MV-4-11 (cell line): ENCODE measurements at places on chromosomes 16 and 17.

GRCh38 chr16:76565542-76565941, 288.3 kb downstream of the CNTNAP4 start:
- DNase-seq, result no peak

- DNase-seq, result no peak
These were observed 230.7 kb downstream of the MAF start for GRCh38 chr16:79369796-79370195.

- DNase-seq, result peak; percentile 82
These were observed 20.0 kb upstream of the LRRC75A start for GRCh38 chr17:16512011-16512410.

- DNase-seq, result no peak
These were observed 89.1 kb downstream of the TBC1D16 start for GRCh38 chr17:79946352-79947231.

GRCh38 chr16:72785171-72785570, 262.8 kb downstream of the ZFHX3 start:
- DNase-seq, result no peak

GRCh38 chr16:55030944-55031343, 100.3 kb downstream of the IRX5 start:
- no peak for DNase-seq

GRCh38 chr17:10837921-10838320, at the start of gene PIRT:
Gene PIRT (minus strand): TSS chr17:10838087. CDS start chr17:10825645, 12,442 bp downstream.
- no peak for DNase-seq

DNA sequence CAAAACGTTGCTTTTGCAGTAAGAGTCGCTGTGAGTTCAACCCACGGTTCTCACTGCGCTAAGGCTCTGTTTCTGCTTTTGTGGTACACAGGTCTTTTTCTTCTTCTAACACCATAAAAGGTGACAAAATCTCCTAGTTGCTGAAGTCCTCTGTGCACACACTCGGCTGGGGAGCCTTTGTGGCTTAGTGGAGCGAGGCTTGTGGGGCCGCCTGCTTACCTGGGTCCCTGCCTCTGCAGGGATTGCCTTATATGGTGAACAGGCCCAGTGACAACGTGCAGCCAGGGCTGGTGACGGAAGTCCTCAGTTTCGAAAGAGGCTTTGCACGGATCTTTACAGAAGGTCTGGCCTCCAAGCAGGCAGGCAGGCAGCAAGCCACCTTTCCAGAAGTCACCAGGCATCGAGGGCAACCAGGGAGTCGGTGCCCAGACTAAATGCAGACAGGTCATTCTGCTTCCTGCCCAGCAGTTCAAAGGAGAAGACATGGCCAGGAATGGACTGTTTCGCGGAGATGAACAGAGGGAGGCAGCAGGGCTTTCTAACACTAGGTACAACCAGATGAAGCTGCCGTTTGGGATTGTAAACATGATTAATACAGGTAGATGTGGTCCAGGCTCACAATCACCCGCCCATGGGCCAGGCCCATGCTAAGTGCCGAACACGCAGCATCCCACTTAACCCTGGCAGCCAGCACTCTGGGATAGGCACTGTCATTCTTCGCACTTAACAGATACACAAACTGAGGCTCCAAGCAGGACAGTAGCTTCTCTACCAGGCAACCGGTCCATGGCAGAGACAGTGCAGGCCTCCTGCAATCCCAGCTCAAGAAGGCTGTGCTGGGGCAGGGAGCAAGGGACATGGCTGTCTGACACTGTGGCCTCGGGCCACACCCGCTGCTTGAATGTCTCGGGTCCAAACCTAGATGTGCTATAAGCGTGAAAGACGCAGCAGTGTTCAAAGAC, 10.7 kb upstream of the MEAK7 start:
- peak; percentile 70 for DNase-seq

- no peak for DNase-seq
These were observed 18.5 kb downstream of the ITPRIPL2 start for GRCh38 chr16:19132255-19132654.

- DNase-seq, result no peak
These were observed 236.4 kb upstream of the AXIN2 start for GRCh38 chr17:65797809-65798208.

GRCh38 chr16:71426880-71427615, 14.8 kb downstream of the TLE7 start:
- no peak for DNase-seq

DNA sequence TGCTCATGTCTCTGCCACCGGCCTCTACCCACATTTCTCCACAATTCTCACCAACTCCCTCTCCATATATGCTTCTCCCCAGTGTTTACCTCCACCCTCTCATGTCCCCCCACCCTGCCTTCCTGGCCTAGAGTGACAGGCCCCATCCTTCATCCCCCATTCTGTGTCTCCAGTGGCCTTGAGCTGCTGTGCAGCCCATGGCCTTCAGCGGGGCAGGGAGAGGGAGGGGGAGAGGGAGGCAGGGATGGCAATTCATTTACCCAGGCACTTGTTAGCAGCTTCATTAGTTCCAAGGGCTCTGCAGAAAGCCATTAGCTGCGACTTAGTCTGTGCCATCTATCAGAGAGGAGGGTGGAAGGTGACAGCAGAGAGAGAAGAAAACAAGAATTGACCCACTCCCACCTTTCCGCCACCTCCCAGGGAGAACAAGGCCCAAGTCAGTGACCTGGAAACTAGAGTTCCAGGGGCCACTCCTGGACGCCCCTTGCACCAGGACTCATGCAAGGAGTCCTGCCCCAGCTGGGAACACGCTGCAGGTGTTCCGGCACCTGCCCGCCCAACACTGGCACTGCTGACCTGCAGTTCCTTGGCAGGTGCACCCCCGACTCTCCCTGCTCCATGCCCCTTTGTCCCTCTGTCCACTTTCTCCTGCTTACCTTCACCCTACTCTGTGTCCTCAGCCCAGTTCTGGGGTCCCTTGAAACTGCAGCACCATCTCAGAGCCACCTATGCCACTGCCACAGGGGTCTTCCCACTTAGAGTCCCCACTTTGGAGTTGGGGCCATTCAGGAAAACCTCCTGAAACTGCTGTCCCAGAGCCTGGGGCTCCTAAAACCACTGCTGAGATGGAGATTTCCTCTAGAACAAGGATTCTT, 23.5 kb upstream of the PYY start:
- DNase-seq, result no peak

DNA sequence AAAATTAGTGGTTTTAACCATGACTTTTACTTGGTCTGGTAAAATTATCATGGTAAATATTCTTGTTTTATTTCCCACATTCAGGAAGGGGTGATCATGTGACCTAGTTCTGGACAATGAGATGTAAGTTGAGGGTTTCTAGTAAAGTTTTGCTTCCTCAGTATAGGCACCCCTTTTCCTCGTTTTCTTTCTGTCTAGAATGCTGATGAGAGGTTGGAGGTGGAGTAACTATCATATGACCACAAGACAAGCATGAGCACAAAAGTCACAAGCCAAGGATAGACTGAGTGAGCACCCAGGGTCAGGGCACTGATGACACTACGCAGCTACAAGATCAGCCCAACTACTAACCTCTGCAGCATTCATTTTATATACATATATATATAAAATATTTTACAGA, 53.9 kb downstream of the MYO1D start:
- no peak for DNase-seq

- DNase-seq, result no peak
These were observed 22.0 kb downstream of the MNT start for GRCh38 chr17:2378905-2379304.

DNA sequence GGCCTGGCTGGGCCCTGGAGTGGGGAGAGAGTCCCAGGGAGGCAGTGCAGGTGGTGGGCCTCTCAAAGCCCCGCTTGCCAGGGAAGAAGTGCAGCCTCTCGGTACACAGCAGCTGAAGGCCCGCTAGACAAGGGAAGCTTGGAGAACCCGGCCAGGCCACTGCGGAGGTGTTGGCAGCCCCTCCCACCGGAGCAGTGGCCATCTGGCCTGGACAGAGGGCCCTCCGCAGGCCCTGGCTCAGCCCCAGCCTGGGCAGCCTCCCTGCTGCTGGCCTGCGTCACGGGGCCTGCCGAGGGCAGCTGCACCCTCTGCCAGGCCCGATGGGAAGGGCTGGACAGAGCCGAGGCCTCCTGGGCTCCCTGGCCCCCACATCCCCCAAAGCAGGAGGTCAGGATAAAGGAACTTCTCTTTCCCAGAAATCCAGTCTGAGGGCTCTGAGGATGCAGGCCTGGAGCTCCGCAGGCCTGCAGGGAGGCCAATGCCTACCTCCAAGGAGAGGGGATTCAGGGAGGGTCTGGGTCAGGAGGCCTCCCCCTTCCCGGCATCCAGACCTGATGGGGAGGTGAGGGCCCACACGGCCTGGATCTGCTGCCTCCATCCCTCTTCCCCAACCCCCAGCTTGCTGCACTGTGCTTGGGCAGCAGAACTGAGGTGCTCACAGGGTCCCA, 4.3 kb downstream of the SPPL2C start:
- DNase-seq, result no peak

GRCh38 chr16:61814726-61815347, 221.4 kb downstream of the CDH8 start:
- no peak for DNase-seq

GRCh38 chr17:40598619-40599467, 33.6 kb upstream of the CCR7 start:
- DNase-seq, result peak; percentile 99

- no peak for DNase-seq
These were observed 425.1 kb downstream of the UTP18 start for GRCh38 chr17:51685287-51685909.

- no peak for DNase-seq
These were observed 105.9 kb upstream of the ANKFN1 start for GRCh38 chr17:56047331-56047730.

- DNase-seq, result no peak
These were observed 5.9 kb upstream of the CCDC154 start for GRCh38 chr16:1450218-1450617.

DNA sequence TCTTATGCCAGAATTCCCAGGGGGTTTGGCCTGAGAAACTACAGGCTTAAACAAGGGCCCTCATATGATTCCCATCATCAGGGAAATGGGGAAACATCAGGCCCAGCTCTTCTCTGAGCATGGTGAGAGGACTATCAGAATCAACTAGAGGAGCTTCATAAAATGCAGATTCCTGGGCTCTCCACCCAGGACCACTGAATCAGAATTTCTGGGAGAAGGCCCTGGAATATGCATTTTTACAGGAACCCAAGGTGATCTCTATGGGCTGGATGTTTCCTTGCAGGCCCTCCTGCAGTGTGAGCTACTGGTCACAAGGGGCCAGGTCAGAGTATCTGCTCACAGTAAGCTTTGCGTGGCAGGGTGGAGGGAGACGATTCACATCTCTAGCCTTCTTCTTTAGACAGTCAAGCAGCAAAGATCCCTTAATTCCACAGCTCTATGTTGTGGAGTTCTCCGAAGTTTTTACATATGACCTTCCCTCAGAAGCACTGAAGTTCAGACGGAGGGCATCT, 38.8 kb upstream of the HOXB13 start:
- DNase-seq, result no peak

GRCh38 chr16:73764321-73764720, 532.3 kb upstream of the PSMD7 start:
- no peak for DNase-seq

DNA sequence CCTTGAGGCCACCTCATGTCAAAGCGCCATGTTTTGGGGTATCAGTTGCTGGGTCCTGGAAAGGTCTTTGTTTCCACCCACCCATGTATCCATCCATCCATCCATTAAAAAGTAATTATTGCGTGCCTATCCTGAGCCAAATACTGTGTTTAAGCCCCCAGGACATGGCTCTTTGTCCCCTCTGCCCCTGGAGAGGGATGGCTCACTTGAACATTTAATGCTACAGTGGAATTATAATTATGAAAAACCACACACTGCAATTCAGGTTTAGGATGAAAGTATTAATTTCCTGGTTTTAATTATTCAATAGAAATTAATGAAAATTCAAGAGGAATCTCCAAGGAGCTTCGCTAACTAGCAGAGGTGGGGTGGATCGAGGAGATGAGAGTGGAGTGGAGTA, 97.8 kb downstream of the MGAT5B start:
- DNase-seq, result no peak

DNA sequence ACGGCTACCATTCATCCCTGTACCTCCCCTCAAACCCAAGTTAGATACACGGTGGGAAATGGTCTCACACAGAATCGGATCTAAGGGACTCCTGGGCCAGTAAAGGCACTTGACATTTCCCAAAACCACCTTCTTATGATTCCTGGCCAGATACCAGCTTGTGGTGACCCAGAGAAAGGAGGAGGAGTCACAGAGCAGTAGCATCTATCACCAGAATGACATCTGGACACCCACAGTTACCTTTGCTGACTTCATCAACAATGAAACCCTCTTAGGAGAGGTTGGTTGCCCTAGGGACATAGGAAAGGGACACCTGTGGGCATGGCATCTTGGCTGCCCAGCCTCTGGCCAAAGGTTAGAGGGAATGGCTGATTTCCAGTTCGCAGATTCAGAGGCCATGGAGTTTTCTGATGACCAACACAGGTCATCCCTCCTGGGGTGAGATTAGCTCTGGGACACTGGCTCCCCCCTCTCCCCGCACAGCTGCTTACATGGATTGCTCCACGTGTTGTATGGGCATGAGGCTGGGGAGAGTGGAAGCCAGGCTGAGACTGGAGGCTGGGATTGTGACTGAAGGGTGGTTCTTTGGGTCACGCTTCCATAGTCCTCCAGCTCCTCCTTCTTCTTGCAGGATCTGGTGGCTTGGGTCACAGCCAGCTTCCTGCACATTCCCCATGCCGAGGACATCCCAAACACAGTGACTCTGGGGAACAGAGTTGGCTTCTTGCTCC, 1.4 kb upstream of the AOC3 start:
- no peak for DNase-seq

GRCh38 chr17:65035704-65036103, 20.8 kb downstream of the GNA13 start:
- peak; percentile 24 for DNase-seq

GRCh38 chr17:6079155-6079888, 9.1 kb downstream of the WSCD1 start:
- peak; percentile 74 for DNase-seq

- DNase-seq, result no peak
These were observed 28.0 kb downstream of the AKAP1 start for GRCh38 chr17:57113011-57113410.
